NB4 (cell line): ENCODE measurements at places on chromosomes 2 and 18.

DNA sequence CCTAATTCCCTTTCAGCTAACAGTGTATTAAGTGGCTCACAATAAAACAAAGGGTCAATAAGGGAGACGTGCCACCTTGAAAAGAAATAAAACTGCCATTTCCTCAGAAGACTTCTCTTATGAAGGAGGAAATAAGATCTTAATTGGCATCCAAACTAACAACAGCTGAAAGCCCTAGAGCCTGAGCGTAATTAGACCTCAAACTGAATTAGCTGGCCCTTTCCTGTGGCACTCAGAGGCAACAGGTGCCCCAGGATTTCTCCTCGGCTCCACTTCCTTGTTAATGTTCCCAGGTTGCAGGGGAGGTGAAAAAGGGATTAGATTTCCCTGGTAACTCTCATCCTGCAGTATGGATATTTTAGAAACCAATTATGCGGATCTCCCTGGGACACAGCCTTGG is 804.3 kb downstream of the DCDC2C start:
- no peak for DNase-seq

GRCh38 chr18:75170022-75170789 is 38.7 kb downstream of the PTGR3 start:
- DNase-seq: no peak

GRCh38 chr18:31244771-31245394 is 73.1 kb upstream of the DSG1 start:
- no peak for DNase-seq

- no peak for DNase-seq
These were observed 449.5 kb upstream of the HNRNPA3 start for GRCh38 chr2:176763130-176763529.

GRCh38 chr2:223735035-223735640 is 102.2 kb downstream of the AP1S3 start:
- DNase-seq: no peak

DNA sequence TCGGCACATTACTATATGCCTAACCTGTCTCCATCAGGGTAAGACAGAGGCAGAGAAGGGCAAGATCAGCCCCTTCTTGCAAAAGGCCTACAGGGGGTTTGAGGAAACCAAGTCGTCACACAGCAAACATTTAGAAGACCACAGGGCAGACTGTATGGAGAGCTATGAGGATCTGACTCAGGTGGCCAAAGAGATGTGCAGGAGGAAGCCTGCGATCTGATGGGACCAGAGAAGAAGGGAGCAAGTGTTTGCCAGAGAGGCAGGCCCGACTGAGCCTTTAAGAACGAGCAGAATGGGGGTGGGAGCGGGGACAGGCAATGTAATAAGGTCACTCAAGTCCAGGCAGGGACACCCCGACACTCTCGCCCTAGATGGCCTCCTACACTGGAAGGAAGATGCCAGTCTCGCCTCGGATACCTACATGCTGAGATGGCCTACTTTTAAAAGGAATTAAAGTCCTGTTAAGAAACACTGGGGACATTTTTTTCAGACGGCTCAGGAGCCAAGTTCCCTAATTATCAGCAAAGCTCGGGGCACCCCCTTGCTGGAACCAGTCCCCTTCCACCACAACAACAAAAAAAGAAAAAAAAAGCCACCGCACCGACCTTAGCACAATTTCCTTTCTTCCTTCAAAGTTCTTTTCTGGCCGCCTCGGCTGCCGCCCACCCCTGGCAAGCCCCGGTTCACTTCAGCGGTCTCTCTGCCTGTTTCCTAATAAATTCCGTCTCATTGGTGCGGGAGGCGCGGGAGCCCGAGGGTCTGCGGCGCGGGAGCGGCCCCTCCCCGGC is 1.5 kb downstream of the SFXN5 start:
- peak; percentile 62 for DNase-seq

GRCh38 chr2:146031158-146031557 is 1511.2 kb upstream of the ZEB2 start:
- DNase-seq: no peak

DNA sequence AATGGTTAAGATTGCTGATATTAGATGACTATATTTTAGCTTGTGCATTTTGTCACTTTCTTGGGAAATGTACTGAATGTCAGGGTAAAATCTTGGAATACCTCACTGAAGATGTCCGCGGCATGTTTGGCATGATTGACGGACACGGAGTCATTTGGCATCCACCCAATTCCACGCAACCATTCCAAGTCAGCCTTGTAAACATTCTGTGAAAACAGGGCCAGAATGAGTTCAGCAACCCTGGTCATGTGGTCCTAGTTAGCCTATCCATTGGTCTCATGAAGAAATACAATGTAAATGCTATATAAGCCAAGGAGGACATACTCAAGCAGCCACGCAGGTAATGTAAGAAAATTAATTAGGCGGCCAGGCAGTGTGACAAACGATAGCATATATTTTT is 159.5 kb downstream of the RIF1 start:
- DNase-seq: no peak

GRCh38 chr2:64865831-64866345 is 123.3 kb upstream of the SLC1A4 start:
- DNase-seq: peak; percentile 38

- DNase-seq: no peak
These were observed 34.5 kb upstream of the L3MBTL4 start for GRCh38 chr18:6449213-6449612.

DNA sequence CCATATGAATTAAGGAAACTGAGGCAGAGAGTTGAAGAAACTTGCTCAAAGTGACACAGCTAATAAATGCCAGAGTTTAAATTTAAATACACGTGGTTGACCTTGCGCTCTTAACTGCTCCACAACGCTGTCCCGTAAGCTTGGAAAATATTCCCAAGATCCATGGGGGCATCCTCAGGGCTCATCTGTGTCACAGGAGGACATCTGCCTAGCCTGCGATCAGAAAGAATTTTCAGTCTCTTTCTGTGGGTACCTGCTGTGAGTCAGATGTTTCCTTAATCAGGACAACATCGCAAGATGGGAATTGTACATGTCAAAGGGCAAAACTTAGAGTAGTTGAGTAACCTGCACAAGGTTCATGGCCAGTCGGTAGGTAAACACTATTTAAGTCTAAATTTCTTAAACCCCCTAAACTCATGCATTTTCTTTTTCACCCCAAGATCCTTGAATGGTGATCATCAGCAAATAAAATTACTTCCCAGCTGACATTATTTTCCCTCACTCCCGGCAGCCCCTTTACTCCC is 1.4 kb downstream of the CMPK2 start:
- peak; percentile 20 for DNase-seq

GRCh38 chr2:241936457-241937133 is 67.1 kb downstream of the RTP5 start:
- DNase-seq: no peak

GRCh38 chr2:128630974-128631697 is 312.5 kb upstream of the HS6ST1 start:
- no peak for DNase-seq

DNA sequence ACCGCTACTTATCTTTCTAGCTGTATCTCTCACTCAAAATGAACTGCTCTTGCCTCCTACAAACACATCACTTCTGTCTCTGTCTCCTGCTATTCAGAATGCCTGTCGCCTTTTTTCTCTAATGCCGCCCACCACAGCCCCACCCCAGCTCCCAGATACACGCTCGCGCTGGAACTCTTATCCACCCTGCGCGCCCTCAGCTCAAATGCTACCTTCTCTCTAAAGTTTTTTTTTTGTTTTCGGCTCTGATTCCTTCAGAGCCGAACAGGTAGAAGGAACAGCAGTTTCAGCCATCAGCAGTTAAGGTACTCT is 3.9 kb upstream of the SOS1 start:
- no peak for DNase-seq
